Right lobe of liver (tissue), 6 donors: ENCODE measurements at places on chromosomes 1 and 21. TPM values are rescaled to one million over a fixed set of nuclear protein-coding genes. Genes with fewer than 3 reads are reported as not detected.

CD247 gene
- 0.56 TPM for total RNA-seq

MYCL gene
- 3.8 TPM for total RNA-seq

TNFRSF8 gene
- 0.12 TPM for total RNA-seq

C1orf56 gene
- 4.7 TPM for total RNA-seq

- no peak for DNase-seq
- peaks cover 31% of the 10 kb centered on the region for H3K4me1 ChIP-seq
- no peak overlapping the region for H3K4me3 ChIP-seq
- no peaks in the 10 kb centered on the region for H3K27me3 ChIP-seq
- H3K36me3 ChIP-seq: peaks cover 3% of the 10 kb centered on the region
Observed at GRCh38 chr1:211825980-211826379, 4.6 kb downstream of the LPGAT1 start.

PIK3R3 gene
- 3.7 TPM for total RNA-seq

DNA sequence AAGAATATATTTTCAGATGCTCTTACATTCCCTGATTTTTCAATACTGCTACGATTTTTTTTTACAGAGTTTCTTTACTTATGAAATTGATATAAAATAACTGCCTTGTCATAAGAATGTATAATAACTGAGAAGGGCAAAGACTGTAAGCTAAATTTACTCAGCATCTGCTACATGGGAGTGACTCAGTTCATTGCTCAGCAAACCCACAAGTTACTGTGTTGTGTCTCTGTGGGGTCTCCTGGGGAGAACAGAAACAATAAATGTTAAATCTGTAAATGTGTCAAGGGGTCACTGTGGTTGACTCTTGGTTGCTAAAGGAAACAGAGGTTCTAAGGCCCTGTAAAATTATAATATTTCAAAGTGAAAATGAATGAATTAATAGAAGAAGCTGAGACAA lies 210.3 kb upstream of the CACYBP start:
- H3K27ac ChIP-seq: no peak overlapping the region
- no peaks in the 10 kb centered on the region for H3K27me3 ChIP-seq
- DNase-seq: no peak
- no peaks in the 10 kb centered on the region for H3K36me3 ChIP-seq

- H3K27ac ChIP-seq: peak overlapping the region; percentile 21
- DNase-seq: no peak
- H3K27me3 ChIP-seq: no peaks in the 10 kb centered on the region
- H3K36me3 ChIP-seq: no peaks in the 10 kb centered on the region
Observed at GRCh38 chr1:234515821-234516241, 36.9 kb upstream of the TARBP1 start.

DNA sequence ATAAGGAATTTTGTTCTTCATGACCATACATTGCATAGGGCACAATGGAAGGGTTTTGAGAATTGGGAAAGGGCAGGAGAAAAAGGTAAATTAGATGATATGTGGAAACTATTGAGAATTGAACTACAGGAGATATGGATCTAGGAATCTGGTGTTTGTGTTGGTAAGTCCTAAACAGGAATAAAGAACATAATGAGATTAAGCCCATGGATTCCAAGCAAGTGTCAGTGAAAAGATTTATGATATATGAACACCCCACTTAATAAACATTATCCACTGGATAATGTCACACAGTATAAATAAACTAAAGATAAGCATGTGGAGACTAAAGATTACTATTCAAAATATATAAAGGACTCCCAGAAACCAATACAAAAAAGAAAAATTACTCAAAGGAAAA lies 98.2 kb downstream of the TNFSF18 start:
- no peak for DNase-seq
- no peaks in the 10 kb centered on the region for H3K4me1 ChIP-seq
- H3K27ac ChIP-seq: no peak overlapping the region
- no peaks in the 10 kb centered on the region for H3K36me3 ChIP-seq

CLCA1 gene
- total RNA-seq: not detected

DNA sequence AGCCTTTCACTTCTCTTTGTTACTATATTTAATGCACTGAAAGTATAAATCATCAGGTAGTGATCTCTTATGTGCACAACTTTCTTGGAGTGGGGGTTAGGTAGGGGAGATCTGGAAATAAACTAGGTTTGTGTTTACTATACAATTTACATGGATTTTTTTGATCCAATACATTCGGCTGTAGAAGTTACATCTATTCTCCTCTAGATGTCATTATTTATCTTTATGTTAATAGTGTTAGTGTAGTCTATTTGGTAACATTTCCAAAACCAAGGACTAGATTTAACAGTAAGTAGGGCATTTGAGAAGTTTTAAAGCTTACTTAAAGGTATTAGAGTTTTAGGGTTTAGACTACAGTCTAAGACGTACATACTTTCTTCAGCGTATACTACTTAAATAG lies 5.4 kb downstream of the VPS45 start:
- no peaks in the 10 kb centered on the region for H3K36me3 ChIP-seq
- H3K4me3 ChIP-seq: no peak overlapping the region
- H3K27ac ChIP-seq: no peak overlapping the region
- H3K4me1 ChIP-seq: peaks cover 7% of the 10 kb centered on the region

ZNF362 gene
- total RNA-seq: 8.4 TPM

DNA sequence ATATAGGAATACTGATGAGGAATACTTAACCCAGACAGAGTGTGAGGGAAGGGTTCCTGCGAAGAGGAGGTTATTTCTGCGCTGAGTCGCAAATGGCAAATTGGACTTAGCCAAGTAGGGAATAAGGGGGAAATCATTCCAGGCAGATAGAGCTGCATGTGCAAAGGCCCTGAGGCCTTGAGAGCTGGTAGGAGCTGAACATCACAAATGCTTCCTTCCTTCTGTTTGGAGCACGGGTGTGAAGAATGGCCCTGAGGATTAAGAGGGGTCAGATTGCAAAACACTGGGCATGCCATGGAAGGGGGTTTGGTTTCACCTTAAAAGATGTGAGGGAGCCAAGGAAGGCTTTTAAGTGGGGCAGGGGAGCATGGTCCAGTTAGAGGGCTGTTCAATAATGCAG lies 12.4 kb downstream of the IER5 start:
- H3K4me1 ChIP-seq: no peaks in the 10 kb centered on the region
- no peak for DNase-seq
- H3K4me3 ChIP-seq: no peak overlapping the region
- no peaks in the 10 kb centered on the region for H3K27me3 ChIP-seq

DNA sequence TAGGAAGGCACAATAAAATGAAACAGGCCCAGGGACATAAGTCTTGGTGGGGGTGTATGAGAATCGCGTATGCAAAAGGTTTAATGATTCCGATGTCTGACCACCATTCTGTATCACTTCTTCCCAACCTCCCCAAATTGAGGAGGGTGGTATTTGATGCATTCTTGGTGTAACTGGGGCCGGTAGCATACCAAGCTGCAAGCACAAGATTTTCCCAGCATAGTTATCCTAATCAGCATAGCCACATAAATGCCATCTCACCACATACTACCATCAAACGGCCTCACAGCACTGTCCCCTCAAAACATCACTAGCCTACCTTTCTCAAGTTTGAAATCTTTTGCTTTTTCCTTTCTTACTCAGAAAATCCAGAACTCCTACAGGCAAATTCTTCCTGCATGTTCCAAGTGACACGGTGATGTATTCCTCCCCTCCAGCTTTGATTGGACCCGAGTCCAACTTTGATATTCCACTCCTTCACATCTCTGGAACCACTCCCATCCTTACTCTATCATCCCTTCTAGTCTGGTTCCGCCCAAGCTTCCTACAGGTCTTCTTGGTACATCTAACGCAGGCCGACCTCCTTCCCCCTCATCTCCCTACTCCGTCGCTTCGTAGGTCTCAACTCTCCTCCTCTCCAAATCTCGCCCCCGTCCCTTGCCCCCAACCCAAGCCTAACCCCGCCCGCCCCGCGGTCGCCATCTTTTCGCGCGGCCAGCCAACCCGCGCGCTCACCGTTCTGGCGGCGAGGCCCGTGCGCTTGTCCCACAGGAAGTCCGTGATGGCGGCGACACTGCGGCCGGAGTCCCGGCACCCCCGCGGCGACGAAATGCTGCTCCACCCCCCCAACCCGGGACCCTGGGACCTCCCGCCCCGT lies 600 bp downstream of the CLK2 start:
- no peaks in the 10 kb centered on the region for H3K4me1 ChIP-seq
- no peak for DNase-seq
- peak overlapping the region; percentile 63 for H3K27ac ChIP-seq
- peaks cover 13% of the 10 kb centered on the region for H3K36me3 ChIP-seq
- H3K4me3 ChIP-seq: peak overlapping the region; percentile 59

DNA sequence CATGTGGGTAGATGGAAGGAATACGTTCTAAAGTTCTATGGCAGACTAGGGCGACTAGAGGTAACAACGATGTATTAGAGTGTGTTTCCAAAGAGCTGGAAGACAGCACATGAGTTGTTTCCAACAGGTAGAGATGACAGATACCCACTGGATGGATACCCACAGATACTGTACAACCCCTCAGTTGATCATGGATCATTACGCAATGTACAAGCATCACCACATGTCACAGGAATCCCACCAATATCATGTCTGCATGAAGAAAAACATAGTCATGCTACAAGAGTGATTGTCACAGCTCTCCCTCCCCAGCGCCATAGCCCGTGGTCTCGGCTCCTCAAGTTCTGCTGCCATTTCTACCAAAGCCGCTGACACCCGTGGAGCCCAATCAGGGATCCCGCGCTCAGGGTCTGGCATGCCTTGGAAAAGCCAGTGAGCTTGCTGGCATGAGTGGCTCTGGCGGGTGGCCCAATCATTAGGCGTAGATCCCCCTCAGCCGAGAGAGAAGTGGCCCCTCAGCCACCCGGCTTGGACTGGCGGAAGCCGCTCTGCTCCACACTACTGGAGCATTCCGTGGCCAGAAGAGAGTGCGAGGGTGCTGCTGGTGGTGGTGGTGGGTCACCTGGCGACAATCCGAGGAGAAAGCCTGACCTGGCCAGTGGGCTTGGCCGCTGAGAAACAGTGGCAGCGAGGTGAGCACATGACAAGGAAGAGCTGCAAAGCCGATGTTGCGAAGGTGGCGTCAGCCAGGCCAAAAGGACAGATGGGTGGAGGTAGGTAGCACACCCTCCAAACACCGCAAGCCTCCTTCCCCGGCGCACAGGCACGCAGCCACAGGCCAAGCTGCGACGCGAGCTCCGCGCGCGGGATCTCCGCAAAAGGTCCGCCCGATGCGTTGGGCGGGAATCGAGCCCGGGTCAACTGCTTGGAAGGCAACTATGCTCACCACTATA lies 65.7 kb upstream of the FCGR2A start:
- H3K27ac ChIP-seq: no peak overlapping the region
- H3K36me3 ChIP-seq: no peaks in the 10 kb centered on the region
- H3K4me1 ChIP-seq: no peaks in the 10 kb centered on the region

GRCh38 chr1:119290297-119290696 lies 78.3 kb upstream of the HAO2 start:
- no peaks in the 10 kb centered on the region for H3K36me3 ChIP-seq
- DNase-seq: no peak
- no peaks in the 10 kb centered on the region for H3K4me1 ChIP-seq
- H3K4me3 ChIP-seq: no peak overlapping the region
- no peak overlapping the region for H3K27ac ChIP-seq

DNA sequence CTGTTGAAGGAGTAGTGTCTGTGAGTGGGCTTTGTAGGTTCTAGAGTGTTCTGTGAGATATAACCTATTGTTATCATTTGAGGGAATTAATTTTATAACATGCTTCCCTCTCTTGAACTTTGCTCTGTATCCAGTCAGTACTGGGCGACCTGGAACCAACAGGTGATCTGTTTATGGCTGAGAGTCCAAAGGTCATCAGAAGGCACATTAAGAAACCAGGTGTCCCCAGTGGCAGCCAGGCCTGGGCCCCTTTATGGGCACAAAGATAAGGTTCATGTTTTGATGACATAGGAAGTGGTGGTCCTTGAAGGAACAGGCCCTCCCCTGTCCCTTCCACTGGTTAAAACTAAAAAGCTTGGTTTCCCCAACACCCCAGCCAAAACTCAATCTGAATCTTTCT lies 61.1 kb downstream of the FHAD1 start:
- H3K4me3 ChIP-seq: no peak overlapping the region
- H3K27ac ChIP-seq: peak overlapping the region; percentile 36
- no peak for DNase-seq
- no peaks in the 10 kb centered on the region for H3K4me1 ChIP-seq
- no peaks in the 10 kb centered on the region for H3K36me3 ChIP-seq

DNA sequence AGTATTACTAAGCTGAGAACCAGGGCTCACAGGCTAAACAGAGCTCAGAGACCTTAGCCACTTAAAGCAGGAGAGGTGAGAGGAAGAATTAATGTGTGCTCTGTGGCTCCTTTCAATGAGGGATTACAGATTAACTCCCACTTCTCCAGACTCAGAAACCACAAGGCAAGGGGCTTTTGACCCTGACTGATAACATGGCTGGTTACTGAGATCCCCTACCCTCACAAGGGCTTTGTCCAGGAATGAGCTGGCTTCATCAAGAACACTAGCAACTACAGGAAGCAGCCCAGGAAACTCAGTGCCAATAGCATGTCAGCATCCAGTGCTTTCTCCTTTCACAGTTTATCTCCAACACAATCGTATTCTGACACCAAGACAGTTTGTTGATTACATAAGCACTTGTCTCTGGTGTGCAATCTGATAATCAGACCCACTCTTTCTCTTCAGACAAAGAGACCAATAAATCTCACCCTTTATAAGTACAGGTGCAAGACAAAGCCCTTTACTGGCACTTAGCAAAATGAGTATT lies 38.8 kb downstream of the ERI3 start:
- no peak overlapping the region for H3K4me3 ChIP-seq
- H3K36me3 ChIP-seq: no peaks in the 10 kb centered on the region
- no peaks in the 10 kb centered on the region for H3K4me1 ChIP-seq
- DNase-seq: no peak

DNA sequence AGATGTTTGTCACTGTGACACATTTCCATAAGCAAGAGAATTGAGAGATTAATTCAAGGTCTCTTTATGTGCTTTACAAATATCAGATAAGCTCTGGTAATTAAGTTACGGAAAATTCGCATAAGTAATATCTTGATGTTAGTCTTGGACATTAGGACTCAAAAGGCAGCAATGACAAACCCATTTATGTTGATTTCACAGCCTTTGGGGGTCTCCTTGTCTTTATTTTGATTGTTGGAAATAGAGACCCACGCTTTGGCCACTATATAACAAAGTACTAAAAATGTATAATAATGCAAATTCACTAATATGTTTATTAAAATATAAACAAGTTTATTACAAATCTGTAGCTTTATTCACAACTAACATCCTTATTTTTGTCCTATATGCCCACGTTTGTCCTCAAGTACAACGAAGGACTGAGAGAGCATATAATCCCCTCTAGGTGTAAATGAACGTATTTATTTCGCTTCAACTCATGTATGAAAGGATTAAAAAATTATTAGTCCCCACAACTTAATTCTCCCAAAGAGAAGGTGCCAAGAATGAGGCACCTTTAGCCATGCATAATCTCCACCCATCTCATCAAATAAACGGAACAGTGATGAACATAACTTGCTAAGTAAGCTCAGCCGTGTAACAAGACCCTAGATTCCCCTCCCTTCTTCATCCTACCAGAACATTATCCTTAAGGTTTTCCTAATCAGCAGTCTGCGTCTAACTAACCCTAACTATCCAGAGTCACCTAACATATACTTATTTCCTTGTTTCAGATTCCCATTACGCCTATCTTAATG lies 1.6 kb upstream of the LAMC1 start:
- H3K36me3 ChIP-seq: no peaks in the 10 kb centered on the region
- no peaks in the 10 kb centered on the region for H3K27me3 ChIP-seq
- H3K27ac ChIP-seq: peak overlapping the region; percentile 94
- no peaks in the 10 kb centered on the region for H3K4me1 ChIP-seq

TPTE gene
- total RNA-seq: not detected
